PC-3 (cell line): ENCODE measurements at places on chromosomes 7 and 10. TPM values are rescaled to one million over a fixed set of nuclear protein-coding genes. Genes with fewer than 3 reads are reported as not detected.

- H3K4me3 ChIP-seq = no peak overlapping the region
- peaks cover 8% of the 10 kb centered on the region for H3K4me1 ChIP-seq
- DNase-seq = peak; percentile 55
These were observed 101.1 kb upstream of the ABCB5 start for GRCh38 chr7:20514364-20514763.

DNA sequence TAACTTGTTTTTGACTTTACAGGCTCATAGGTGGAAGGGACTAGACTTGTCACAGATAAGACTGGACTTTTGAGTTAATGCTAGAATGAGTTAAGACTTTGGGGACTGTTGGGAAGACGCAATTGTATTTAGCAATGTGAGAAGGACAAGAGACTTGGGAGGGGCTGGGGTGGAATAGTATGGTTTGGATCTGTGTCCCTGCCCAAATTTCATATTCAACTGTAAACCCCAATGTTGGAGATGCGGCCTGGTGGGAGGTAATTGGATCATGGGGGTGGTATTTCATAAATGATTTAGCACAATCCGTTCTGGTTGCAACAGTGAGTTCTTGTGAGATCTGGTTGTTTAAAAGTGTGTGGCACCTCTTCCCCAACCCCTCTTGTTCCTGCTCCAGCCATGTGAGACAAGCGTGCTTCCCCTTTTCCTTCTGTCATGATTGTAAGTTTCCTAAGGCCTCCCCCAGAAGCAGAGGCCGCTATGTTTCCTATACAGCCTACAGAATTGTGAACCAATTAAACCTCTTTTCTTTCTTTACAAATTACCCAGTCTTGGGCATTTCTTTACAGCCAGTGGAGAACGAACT, 22.6 kb downstream of the RNF216 start:
- peaks cover 24% of the 10 kb centered on the region for H3K36me3 ChIP-seq
- no peak overlapping the region for H3K27ac ChIP-seq
- no peaks in the 10 kb centered on the region for H3K4me1 ChIP-seq
- no peak overlapping the region for H3K4me3 ChIP-seq

GRCh38 chr10:4475827-4476490, 350.0 kb upstream of the AKR1E2 start:
- no peak overlapping the region for H3K27ac ChIP-seq
- H3K4me3 ChIP-seq = no peak overlapping the region
- no peaks in the 10 kb centered on the region for H3K27me3 ChIP-seq
- peaks cover 18% of the 10 kb centered on the region for H3K4me1 ChIP-seq
- no peaks in the 10 kb centered on the region for H3K36me3 ChIP-seq
- DNase-seq = no peak

Gene SLC18A3
- not detected in 2 replicates for total RNA-seq
